ENCODE measurements at places on chromosomes 3 and 15. TPM values are rescaled to one million over a fixed set of nuclear protein-coding genes. Genes with fewer than 3 reads are reported as not detected.

Gene MB21D2
- polyA plus RNA-seq, result 0.53 TPM

Gene GCNT3
- 0.27 TPM for polyA plus RNA-seq

DNA sequence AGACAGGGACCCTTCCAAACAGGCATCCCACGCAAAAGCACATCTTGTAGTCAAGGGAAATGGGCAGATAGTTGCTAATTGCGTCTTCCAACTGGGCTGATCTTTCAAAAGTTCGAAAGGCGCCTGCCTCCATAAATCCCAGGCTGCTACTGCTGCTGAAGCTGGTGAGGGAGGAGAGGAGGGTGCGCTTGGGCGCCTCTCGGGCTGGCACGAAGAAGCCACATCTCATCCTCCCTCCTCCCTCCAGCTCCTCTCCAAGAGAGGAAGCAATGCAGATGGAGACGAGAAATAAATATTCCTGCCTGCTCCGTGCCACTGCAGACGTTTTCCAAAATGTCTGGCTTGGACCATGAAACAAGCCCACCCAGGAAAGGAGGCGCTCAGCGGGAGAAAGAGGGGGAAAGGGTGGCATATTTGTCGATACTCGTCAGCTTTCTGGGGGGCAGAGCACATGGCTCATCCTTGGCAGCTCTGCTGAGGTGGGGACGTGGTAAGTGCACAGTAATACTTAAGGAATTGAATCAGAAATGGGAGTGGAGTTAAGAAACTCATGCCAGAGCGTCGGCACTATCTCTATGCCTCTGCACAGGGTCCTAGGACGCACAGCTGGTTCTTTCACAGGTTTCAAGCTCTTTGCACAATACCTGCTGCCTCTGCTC lies 88.9 kb upstream of the FEZF2 start:
- no peaks in the 10 kb centered on the region for H3K4me1 ChIP-seq
- H3K4me3 ChIP-seq, result no peak overlapping the region
- no peak overlapping the region for H3K27ac ChIP-seq
- H3K36me3 ChIP-seq, result no peaks in the 10 kb centered on the region

DNA sequence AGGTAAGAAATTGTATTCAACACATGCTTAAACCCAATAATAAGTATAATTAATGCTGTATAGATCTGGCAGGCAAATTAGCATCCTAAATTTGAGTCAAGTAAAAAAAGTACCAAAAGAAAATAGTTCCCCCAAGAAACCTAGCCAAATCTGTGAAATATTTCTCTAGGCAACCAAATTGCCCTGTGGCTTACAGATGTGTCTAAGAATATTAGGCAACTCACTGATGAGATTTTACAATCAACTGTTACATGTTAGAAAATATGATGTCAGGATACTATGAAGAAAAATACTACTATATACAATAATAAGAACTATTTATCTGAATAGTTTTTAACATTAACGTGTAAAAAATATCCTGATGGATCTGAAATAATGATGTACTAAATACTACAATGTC lies 397.1 kb downstream of the TIGIT start:
- no peaks in the 10 kb centered on the region for H3K36me3 ChIP-seq
- no peak overlapping the region for H3K27ac ChIP-seq
- no peak for DNase-seq
- H3K4me1 ChIP-seq, result no peaks in the 10 kb centered on the region

Gene SYNPR
- not detected for polyA plus RNA-seq

DNA sequence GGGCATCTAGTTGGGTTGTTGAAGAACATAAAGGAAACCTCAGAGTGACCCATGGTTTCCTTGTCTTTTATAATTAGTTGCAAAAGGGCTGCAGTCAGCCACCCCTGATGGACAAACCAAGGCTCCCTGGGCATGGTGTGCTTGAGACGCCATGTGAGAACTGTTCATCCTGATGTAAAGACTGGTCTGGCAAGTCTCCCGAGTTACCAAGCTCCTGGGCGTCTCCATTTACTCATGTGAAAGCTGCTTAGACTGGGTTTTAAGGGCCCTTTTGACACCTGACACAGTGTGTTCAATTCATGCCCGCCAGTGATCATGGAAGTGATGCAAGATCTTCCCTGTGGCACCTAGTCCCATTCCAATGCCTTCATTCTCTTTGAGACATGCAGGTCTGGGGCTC lies 49.4 kb downstream of the GRK7 start:
- no peaks in the 10 kb centered on the region for H3K36me3 ChIP-seq
- no peak overlapping the region for H3K27ac ChIP-seq
- no peak overlapping the region for H3K4me3 ChIP-seq
- H3K4me1 ChIP-seq, result no peaks in the 10 kb centered on the region

- H3K4me3 ChIP-seq, result no peak overlapping the region
- no peaks in the 10 kb centered on the region for H3K36me3 ChIP-seq
- H3K4me1 ChIP-seq, result no peaks in the 10 kb centered on the region
- no peak for DNase-seq
These were observed 81.2 kb upstream of the ZBTB20 start for GRCh38 chr3:115228266-115228665.

DNA sequence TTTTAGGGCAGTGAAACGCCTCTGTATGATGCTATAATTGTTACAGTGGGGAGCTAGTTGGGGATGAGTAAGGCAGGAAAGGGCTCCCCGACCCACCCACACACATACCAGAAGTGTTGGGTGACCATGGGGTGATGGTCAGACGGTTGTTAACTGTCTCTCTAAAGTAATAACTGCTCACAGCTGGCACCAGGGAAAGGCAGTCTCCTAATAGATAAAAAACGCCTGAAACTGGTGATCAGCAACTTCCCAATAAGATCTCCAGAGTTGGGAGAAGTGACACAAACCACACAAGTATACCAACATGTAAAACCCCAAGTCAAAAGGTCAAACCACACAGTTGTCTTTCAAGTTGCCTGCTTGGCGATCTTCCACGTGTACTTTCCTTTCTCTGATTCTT lies 346.5 kb upstream of the CNTN4 start:
- H3K4me1 ChIP-seq, result no peaks in the 10 kb centered on the region
- DNase-seq, result no peak

GRCh38 chr3:124260206-124260915 lies 268.4 kb upstream of the ROPN1 start:
- no peak overlapping the region for H3K4me3 ChIP-seq
- no peaks in the 10 kb centered on the region for H3K27me3 ChIP-seq
- H3K27ac ChIP-seq, result no peak overlapping the region
- H3K36me3 ChIP-seq, result no peaks in the 10 kb centered on the region
- no peak for DNase-seq

GRCh38 chr3:165624761-165625160 lies 212.5 kb downstream of the BCHE start:
- H3K27me3 ChIP-seq, result no peaks in the 10 kb centered on the region
- no peak overlapping the region for H3K27ac ChIP-seq
- no peaks in the 10 kb centered on the region for H3K4me1 ChIP-seq
- H3K36me3 ChIP-seq, result no peaks in the 10 kb centered on the region
- no peak overlapping the region for H3K4me3 ChIP-seq

GRCh38 chr3:10737785-10738184 lies 78.2 kb upstream of the SLC6A11 start:
- H3K36me3 ChIP-seq, result no peaks in the 10 kb centered on the region
- H3K27ac ChIP-seq, result no peak overlapping the region
- no peak overlapping the region for H3K4me3 ChIP-seq
- no peak for DNase-seq
- H3K4me1 ChIP-seq, result no peaks in the 10 kb centered on the region
- H3K27me3 ChIP-seq, result peaks cover 4% of the 10 kb centered on the region

DNA sequence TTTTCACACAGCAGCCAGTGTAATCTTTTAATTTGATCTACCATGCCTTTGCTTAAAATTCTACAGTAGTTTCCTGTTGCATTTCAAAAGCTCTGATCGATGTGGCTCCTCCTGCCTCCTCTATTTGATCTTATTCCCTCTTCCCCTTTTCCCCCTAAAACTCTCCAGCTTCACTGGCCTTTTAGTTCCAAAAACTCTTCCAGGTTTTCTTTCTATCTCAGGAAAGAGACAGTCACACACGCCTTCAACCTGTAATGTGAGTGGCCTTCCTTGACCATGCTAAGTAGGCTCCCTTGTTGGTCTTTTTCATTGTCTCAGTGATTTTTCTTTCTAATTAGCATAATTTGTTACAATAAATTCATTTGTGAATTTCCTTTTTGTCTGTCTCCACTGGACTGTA lies 985 bp downstream of the TEX9 start:
- H3K36me3 ChIP-seq, result no peaks in the 10 kb centered on the region
- H3K4me3 ChIP-seq, result no peak overlapping the region
- H3K27ac ChIP-seq, result no peak overlapping the region
- H3K27me3 ChIP-seq, result no peaks in the 10 kb centered on the region
- DNase-seq, result no peak

GRCh38 chr15:65791335-65792137 lies 557 bp downstream of the DENND4A start:
- peak overlapping the region; percentile 74 for H3K4me3 ChIP-seq
- peak overlapping the region; percentile 100 for H3K27ac ChIP-seq
- no peaks in the 10 kb centered on the region for H3K27me3 ChIP-seq
- DNase-seq, result peak; percentile 88
- peaks cover 26% of the 10 kb centered on the region for H3K4me1 ChIP-seq

Gene FOXB1
- not detected for polyA plus RNA-seq

Gene FBXW12
- 2.7 TPM for polyA plus RNA-seq

DNA sequence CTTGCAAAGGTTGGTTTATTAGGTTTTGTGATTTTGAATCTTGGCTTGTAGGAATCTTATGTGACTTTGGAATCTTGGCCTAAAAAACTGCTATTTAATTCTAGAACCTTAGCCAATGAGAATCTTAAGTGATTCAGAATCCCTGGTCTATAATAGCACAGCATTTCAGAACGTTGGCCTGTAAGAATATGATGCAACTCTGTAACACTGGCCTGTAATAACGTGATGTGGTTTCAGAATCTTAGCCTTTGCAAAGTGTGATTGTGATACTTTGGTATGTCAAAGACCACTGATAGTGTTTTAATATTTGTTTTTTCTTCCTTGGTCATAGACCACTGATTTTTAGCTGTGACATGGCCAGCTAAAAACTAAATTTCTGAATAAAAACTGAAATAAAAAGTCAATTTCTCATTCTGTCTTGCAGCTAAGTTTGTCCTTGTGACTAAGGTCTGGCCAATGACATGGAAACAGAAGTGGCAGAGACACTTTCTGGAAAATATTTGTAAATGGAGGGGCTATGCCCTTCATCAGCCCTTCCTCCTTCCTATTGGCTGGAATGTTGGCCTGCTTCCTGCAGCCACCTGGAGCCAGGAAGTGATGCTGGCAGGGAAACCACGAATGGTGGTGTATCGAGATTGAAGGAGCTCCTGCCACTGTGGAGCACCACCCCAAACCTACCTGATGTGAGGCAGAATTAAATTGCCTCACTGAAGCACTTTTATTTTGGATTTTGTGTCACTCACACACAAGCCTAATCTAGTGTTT lies 42.3 kb upstream of the CORO2B start:
- H3K27me3 ChIP-seq, result no peaks in the 10 kb centered on the region
- H3K36me3 ChIP-seq, result no peaks in the 10 kb centered on the region
- no peak overlapping the region for H3K27ac ChIP-seq

Gene CCDC50
- 30.8 TPM for polyA plus RNA-seq

GRCh38 chr3:190043741-190044140 lies 77.0 kb downstream of the P3H2 start:
- no peaks in the 10 kb centered on the region for H3K36me3 ChIP-seq
- no peak overlapping the region for H3K27ac ChIP-seq
- no peaks in the 10 kb centered on the region for H3K4me1 ChIP-seq
- DNase-seq, result no peak

DNA sequence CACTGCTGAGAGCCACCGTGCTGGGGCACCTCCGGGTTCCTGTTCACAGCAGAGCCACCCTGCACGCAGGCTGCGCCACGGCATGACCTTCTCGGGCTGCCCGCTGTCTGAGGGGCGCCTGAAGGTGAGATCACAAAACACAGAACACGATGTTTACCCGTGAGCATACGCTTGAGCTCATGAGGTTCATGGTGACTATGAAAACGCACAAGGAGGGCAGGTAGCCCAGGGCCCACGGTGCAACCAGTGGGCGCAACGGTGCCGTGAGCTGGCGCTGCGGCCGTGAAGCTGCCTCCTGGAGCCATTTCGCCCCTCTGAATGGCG lies 36.1 kb downstream of the KLHL25 start:
- no peaks in the 10 kb centered on the region for H3K36me3 ChIP-seq
- no peak overlapping the region for H3K4me3 ChIP-seq
- peak; percentile 37 for DNase-seq
- H3K27ac ChIP-seq, result no peak overlapping the region
- H3K27me3 ChIP-seq, result no peaks in the 10 kb centered on the region

GRCh38 chr3:88141458-88142083 lies 8.2 kb upstream of the C3orf38 start:
- no peak overlapping the region for H3K4me3 ChIP-seq
- no peak for DNase-seq
- H3K27me3 ChIP-seq, result no peaks in the 10 kb centered on the region
- H3K27ac ChIP-seq, result peak overlapping the region; percentile 2

DNA sequence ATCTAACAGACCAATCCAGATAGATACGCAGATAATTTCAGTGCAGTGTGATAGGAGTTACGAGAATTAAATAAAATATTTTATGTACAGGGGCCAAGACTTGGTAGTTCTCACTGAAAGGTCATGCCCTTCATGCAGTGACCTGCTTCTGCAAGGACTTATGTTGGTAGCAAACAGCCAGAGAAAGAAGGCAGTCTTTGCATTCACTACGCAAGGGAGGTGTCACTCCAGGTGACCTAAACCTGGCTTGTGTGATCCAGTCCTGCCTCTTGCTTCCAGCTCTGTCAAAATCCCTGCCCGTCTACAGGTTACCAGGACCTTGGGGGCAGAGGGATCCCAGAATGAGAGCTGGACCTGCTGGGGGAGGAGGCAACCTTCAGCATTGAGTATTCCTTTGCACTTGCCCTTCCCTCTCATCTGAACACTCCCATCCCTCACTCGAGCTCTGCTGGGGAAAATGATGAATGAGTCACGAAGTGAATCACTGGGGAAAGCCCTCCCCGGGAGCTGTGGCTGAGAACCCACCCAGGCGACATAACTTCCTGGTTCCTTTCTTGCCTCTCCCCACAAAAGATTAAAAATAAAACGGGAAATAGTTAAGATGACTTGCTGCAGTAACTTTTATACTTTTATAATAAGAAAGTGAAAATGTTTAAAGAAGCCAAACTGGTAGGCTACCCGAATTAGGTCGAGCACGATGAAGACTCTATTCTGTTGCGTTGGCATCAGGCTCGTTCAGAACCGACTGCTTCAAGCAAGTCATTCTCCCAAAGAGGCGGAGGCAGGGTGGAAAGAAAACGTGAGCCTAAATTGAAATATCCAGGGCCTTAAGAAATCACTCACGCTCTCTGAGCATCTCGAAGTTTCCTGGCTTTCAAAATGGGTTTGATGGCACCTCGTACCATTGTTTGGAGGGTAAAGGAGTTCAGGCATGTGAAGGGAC lies 216.1 kb downstream of the SLCO3A1 start:
- no peaks in the 10 kb centered on the region for H3K36me3 ChIP-seq
- H3K27me3 ChIP-seq, result no peaks in the 10 kb centered on the region
- no peak overlapping the region for H3K4me3 ChIP-seq
- H3K27ac ChIP-seq, result no peak overlapping the region

GRCh38 chr3:171249245-171249644 lies 211.0 kb downstream of the TNIK start:
- no peaks in the 10 kb centered on the region for H3K27me3 ChIP-seq
- no peaks in the 10 kb centered on the region for H3K36me3 ChIP-seq
- no peak overlapping the region for H3K4me3 ChIP-seq
- no peak for DNase-seq

Measured in pancreas (tissue), 10 donors.